ENCODE measurements at places on chromosomes 2 and 18. TPM values are rescaled to one million over a fixed set of nuclear protein-coding genes. Genes with fewer than 3 reads are reported as not detected.

DTNA gene
- polyA plus RNA-seq = 19.1 TPM

- DNase-seq = no peak
Measured at GRCh38 chr18:11380968-11381367, 228.4 kb upstream of the SLC35G4 start.

DNA sequence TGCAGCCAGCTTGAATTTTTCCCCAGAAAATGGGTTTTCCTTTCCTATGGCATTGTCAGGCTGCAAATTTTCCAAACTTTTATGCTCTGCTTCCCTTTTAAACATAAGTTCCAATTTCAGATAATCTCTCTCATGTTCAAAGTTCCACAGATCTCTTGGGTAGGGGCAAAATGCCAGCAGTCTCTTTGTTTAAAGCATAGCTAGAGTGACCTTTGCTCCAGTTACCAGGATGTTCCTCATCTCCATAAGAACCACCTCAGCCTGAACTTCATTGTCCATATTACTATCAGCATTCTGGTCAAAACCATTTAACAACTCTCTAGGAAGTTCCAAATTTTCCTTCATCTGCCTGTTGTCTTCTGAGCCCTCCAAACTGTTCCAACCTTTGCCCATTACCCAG, 68.3 kb downstream of the SGPP2 start:
- DNase-seq = no peak

SLC19A3 gene
- 1.3 TPM for polyA plus RNA-seq

GRCh38 chr2:72270556-72271275, 123.1 kb upstream of the CYP26B1 start:
- no peak for DNase-seq

POTEC gene
- polyA plus RNA-seq = not detected

- DNase-seq = no peak
Measured at GRCh38 chr2:182548031-182548950, 121.5 kb upstream of the PDE1A start.

EMILIN1 gene
- 102 TPM for polyA plus RNA-seq

RGPD3 gene
- polyA plus RNA-seq = not detected

- no peak for DNase-seq
Measured at GRCh38 chr18:45542043-45542442, 73.2 kb upstream of the SLC14A2 start.

- no peak for DNase-seq
Measured at GRCh38 chr2:151937966-151938365, 109.7 kb upstream of the ARL5A start.

GRCh38 chr18:48727681-48728080, 188.8 kb downstream of the CTIF start:
- DNase-seq = no peak

ZBTB7C gene
- polyA plus RNA-seq = 17.0 TPM

TMEM200C gene
- 1.0 TPM for polyA plus RNA-seq

- DNase-seq = no peak
Measured at GRCh38 chr2:130827502-130828251, 9.0 kb upstream of the ARHGEF4 start.

DNA sequence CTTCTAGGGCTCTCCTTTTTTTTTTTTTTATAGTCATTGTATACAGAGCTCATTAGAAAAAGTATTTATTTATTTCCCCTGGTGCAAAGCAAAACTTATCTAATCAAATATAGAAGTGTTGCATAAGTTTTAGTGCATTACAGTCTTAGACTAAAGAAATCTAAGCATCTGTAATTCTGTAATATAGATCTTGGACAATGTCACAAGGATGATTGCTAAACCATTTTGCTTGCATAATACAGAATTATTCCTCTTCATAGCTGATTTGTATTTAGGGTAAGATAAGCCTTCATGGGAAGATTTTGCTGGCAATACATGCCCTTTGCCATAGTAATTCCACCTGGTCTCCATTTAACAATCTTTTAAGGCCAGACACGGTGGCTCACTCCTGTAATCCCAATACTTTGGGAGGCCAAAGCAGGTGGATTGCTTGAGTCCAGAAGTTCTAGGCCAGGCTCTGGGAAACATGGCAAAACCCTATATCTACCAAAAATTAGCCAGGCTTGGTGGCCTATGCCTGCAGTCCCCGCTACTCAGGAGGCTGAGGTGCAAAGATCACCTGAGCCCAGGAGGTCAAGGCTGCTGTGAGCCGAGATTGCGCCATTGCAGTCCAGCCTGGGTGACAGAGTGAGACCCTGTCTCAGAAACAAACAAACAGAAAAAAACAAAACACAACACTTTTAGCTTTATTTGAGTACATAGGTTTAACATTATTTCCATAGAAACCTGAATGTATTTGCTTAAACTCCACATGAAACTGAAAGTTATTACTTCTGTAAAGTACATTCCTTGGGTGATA, 2.2 kb upstream of the ACADL start:
- DNase-seq = no peak

GRCh38 chr2:129610766-129611165, 368.7 kb upstream of the RAB6C start:
- no peak for DNase-seq

GRCh38 chr2:172434821-172435605, 7.6 kb downstream of the ITGA6 start:
- DNase-seq = no peak

DNA sequence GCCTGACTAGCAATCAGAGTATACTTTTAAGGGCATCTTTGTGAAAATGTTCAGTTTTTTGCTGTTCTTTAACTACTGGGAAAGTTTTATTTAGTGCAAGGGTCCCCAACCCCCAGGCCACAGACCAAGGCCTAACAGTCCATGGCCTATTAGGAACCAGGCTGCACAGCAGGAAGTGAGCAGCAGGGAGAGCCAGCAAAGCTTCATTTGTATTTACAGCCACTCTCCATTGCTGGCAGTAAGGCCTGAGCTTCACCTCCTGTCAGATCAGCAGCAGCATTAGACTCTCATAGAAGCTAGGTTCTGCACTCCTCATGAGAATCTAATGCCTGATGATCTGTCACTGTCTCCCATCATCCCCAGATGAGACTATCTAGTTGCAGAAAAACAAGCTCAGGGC, 17.1 kb upstream of the NR4A2 start:
- no peak for DNase-seq

DNA sequence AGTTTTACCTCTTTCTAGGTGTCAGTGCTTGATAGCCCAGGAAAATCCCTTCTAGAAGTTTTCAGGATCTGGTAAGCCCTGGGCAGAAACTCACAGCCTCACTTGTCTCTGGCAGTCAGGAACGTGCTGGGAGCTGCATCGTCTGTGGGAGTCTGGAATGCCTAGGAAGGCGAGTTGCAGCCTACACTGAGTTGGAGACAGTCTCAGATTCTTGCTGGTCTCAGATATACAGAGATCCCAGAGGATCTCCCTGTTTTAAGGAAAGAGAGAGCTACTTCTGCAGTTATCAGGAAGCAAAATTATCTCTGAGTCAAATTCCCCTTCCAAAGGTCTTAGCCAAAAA, 104.4 kb upstream of the CDC42EP3 start:
- no peak for DNase-seq

DNA sequence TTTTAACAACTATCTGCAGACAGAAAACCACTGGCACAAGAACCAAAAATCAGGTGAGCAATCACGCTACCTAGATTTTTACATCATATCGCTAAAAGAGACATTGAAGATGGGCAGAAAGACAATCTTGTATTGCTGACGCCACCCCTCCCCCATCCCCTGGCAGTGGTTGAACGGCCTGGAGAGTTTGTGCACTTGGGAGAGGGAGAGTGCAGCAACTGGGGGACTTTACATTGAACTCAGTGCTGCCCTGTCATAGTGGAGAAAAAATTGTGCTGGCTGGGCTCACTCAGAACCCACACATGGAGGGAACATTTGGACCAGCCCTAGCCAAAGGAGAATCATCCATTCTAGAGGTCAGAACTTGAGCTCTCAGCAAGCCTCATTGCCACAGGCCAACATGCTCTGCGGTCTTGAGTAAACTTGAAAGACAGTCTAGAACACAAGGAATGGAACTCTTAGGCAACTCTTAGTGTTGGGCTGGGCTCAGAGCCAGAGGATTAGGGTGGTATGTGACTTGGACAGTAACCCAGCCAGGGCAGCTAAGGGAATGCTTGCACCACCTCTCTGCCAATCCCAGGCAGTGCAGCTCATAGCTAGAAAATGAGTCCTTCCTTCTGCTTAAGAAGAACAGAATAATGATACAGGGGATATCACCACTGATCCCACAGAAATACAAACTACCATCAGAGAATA, 220.0 kb upstream of the CYP26B1 start:
- no peak for DNase-seq

- no peak for DNase-seq
Measured at GRCh38 chr2:214651451-214651850, 158.0 kb downstream of the BARD1 start.

DNA sequence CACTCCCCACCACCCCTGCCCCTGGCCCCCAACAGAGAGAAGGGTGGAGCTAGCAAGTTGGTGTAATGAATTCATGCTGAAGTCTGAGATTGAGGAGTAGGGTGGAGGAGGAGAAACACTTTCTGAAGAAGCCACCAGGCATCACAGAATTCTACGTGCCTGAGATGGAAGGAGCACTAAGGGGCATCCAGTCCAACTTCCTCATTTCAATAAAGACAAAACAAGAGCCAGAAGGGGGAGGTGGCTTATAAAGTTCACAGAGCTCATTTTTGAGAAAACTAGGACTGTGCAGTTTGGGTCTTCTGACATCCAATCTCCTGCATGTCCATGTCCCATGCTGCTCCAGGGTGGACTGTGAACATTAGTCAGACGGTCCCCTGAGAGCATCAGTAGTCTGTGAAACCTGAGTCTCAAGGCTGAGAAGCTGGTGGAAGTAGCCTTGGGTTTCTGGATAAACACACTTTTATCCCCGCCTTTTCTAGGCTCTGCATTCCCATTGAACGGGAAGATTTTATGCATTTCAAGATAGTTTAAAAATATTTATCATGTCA, 77.7 kb downstream of the TRIM43 start:
- no peak for DNase-seq

CAVIN2 gene
- 38.9 TPM for polyA plus RNA-seq

- no peak for DNase-seq
Measured at GRCh38 chr2:121804340-121804739, 48.9 kb downstream of the TSN start.

- no peak for DNase-seq
Measured at GRCh38 chr2:6845903-6846302, 19.8 kb downstream of the CMPK2 start.

ASTL gene
- 0.15 TPM for polyA plus RNA-seq

KRTCAP3 gene
- polyA plus RNA-seq = 8.3 TPM

DNA sequence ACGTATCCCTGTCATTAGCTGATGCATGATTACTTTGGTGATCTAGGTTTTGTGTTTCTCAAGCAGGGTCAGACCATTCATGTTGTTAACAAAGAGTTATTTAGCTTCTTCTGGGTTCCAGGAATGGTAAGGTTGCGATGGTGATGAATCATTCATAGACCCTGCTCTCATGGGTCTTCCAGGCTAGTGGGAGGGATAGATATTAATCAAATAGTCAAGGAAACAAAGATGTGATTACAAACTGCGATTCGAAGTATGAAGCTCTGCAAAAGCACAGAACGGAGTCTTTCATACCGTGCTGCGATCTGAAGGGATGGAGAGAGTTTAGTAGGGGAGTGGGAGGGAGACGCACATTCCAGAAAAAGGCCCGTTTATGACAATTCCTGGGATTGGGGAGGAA, 42.1 kb downstream of the CAVIN2 start:
- DNase-seq = no peak
